ENCODE measurements at places on chromosomes 16 and 17.

DNA sequence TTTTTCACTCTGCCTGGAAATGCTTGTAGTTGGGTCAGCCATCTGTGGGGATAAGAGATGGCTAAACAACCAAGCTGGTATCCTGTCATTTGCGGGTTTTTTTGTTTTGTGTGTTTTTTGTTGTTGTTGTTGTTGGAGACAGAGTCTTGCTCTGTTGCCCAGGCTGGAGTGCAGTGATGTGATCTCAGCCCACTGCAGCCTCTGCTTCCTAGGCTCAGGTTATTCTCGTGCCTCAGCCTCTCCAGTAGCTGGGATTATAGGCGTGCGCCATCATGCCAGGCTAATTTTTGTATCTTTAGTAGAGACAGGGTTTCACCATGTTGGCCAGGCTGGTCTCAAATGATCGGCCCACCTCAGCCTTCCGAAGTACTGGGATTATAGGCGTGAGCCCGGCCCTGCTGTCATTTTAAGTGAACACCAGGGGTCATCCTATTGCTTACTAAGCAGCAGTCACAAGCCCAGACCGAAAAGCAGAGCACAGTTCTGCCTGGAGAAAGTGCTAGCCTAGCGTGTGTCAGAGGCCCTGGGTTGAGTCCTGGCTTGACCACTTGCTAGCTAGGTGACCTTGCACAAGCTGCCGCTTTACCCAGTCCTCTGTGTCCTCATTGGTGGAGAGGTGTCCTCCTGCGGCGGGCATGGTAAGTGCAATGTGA is 4.6 kb downstream of the SMCR8 start:
- DNase-seq: no peak

GRCh38 chr17:35046740-35047283 is 16.7 kb downstream of the RFFL start:
- no peak for DNase-seq

- no peak for DNase-seq
Measured at GRCh38 chr17:78240012-78240655, 8.7 kb downstream of the TMEM235 start.

DNA sequence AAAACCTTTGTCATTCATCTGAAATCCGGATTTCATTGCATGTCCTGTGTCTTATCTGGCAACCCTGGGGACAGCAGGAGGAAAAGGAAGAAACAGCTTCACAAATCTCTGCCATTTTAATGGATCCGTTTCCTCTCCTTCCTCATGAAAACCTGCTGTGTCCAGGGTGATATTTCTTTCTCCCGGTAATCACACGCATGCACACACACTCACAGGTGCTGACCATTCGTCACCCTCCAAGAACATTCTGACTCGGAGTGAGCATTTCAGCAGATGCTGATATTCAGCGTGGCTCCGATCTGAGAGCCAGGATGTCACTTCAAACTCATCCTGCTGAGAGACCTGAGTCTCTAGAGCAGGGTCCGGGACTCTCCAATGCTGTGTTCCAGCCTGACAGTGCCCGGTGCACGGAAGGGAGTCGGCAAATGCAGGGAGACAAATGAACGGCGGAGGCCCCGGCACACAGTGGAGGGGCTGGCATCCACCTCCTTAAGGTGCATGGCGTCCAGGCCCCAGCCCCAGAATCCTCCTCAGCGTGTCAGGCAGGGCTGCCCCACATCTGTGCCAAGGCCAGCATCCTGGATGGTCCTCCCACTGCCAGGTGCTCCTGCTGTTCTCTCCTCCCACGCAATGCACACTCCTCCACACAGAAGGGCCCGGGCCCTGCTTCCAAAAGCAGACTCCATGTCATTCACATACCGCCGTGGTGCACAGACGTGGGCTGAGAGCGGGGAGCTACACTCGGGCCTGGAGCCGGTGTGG is 70.7 kb downstream of the RBFOX3 start:
- DNase-seq: no peak

DNA sequence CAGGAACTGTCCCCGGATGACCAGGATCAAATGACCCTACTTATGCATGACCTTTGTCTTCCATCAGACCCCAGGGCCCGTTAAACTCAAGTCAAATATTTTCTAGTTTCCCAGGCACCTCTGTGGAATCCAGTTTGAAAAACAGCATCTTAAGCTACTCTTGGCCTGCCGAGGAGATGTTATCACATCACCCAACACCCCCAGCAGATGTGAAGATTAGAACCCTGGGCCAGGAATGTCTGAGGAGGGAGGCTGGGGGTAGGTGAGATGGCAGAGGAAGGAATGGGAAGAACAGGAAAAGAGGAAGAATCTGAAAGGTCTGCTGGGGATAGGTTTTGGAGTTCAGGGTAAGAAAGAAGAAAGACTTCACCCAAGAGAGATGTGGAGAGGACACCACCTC is 79.2 kb downstream of the AXIN2 start:
- no peak for DNase-seq

DNA sequence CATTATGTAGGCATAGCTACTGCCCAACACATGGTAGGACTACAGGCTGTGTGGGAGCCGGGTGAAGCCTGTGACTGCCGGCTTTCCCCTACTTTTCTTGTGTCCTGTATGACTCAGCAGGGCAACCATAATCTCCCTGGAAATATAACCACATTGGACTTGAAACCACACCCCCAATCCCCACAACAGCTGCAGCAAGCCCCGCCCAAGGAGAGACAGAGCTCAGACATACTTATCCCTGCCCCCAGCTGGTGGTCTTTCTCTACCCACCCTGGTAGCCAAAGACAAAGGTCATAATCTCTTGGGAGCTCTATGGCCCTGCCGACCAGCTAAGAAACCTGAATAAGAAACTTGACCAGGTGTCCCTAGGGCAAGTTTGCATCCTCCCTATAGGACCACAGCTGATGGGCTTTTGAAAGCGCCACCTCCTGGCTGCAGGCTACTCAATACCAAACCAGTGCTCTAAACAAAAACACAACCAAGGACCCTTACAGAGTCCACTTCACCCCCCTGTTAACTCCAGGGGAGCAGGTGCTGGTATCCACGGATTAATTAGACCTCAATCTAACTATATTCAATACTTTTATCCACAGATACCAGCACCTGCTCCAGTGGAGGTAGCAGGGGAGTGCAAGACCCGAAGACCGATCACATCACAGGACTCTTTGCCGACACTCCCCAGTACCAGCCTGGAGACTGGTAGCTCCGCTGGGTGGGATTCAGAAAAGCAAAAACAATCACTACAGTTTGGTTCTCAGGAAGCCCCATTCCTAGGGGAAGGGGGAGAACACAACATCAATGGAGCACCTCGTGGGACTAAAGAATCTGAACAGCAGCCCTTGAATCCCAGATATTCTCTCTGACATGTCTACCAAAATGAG is 91.2 kb downstream of the IRX5 start:
- no peak for DNase-seq

- DNase-seq: no peak
Measured at GRCh38 chr16:898761-899682, 71.8 kb downstream of the LMF1 start.

DNA sequence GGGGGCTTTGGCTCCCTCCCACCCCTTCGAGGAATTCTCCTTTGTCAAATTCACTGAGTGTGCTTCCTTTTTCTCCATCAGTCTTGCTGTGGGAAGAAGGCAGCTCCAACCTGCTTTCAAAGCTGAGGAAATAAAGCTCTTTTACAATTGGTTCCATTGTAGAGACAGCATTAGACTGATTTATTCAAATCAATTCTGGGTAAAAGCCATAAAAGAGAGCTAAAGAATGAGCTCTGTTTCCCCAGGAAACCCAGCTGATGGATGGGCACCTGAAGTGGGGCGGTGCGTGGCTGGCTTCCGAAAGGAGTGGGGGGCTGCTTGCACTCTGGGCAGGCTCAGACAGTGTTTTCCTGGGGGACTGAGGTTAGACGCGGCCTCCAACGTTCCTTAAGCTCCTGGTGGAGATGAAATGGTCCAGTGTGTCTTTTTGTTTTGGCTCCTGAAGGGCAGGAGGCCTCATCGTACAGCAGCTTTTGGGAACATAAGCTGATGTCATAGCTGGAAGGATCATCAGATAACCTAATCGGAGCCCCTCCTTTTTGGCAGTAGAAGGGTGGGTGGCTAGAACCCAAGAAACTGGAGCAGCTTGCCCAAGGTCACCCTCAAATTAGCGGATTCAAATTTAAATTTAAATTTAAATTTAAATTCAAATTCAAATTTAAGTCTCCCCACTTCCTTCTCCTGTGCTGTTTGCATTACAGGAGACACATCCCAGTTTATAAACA is 128.5 kb upstream of the EEF2KMT start:
- no peak for DNase-seq

GRCh38 chr17:38746849-38747462 is 1.2 kb downstream of the PCGF2 start:
- no peak for DNase-seq

DNA sequence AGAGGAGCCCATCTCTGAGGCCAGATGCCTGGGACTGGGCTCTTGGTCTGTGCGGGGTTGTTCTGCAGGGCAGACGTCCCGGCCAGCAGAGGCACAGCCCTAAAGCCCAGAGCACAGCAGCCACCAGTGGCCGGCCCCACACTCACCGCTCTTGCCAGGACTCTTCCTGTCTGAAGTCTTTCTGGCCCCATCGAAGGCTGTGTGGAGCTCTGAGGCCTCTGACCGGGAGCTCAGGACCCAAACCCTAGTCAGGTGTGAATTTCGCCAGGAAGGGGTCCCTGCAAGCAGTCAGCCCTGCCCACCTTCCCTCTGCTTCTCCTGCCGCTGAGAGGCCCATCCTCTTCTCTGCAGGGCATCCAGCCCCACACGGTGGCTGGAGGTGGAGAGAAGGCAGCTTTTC is 10.7 kb downstream of the ACSF3 start:
- no peak for DNase-seq

- no peak for DNase-seq
Measured at GRCh38 chr16:49534901-49535610, 161.5 kb downstream of the C16orf78 start.

GRCh38 chr16:74837056-74837455 is 62.4 kb upstream of the FA2H start:
- peak; percentile 15 for DNase-seq

- peak; percentile 3 for DNase-seq
Measured at GRCh38 chr17:31838636-31839225, 20.3 kb downstream of the COPRS start.

DNA sequence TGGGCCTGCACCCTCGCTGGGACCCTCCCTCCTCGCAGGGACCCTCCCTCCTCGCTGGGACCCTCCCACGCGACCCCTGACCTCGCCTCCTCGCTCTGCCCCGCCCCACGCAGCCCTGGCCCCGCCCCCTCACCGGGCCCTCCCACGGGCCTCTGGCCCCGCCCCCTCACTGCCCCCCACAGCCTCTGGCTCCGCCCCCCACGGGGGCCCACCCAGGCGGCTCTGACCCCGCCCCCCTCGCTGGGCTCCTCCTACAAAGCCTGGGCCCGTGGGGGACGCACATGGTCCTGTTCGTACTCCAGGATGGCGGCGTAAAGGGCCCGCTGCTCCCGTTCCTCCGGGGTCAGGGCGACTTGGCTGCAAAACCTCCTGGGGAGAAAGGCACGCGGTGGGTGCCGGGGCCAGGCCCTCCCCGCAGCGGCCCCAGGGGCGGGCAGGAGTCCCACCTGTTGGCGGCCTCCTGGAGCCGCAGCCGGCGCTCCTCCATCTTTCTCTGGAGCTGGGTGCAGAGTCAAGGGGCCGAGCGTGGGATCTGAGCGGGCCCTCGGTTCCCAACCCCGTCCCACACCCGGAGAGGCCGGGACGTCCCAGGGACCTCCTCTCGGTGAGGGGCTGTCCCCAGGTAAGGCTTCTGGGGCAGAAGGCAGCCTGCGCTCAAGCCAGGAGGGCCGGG is 9.0 kb downstream of the VPS9D1 start:
- no peak for DNase-seq

DNA sequence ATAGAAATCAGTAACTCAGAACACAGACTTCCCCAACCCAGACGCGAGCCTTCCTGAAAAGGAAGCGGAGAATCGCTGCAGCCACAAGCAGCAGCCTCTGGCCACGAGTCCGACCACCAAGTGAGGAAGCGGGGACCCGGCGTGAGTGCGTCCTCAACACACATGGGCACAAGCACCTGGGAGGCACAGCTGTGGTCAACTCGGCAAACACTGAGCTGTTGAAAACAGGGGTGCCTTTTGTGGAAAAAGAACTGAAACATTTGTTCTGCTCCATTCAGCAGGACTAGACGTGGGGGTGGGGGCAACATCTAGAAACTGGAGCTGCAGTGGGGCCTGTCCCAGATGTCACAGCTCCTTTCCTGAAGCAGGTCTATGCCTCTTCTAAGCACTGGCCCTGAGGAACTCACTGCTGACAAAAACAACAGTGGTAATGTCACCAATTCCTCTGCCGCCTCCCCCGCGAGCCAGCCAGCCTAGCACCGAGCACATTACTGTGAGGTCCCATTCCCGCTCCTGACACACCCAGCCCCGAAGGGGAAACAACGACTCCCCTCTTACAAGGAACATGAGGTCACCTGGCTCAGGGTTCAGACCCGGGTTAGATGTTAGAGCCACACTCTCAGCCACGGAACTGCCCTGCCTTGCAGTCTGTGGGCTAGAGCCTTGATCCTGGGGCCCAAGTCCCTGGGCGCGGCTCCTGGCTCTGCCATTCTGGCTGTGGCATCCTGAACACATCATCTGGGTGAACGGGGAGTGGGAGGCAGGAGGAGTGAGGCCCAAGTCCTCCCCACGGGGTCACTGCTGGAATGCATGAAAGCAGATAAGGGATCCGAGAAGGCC is 29.0 kb downstream of the KDM8 start:
- DNase-seq: peak; percentile 66

DNA sequence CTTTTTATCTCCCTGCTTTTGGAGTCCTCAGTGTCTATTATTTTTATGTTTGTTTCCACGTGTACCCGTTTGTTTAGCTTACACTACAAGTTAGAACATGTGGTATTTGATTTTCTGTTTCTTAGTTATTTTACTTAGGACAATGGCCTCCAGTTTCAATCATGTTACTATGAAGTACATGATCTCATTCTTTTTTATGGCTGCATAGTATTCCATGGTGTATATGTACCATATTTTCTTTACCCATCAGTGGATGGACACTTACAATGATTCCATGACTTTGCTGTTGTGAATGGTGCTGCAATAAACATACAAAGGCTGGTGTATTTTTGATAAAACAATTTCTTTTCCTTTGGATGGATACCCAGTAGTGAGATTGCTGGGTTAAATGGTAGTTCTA is 269.5 kb downstream of the HS3ST3A1 start:
- no peak for DNase-seq

DNA sequence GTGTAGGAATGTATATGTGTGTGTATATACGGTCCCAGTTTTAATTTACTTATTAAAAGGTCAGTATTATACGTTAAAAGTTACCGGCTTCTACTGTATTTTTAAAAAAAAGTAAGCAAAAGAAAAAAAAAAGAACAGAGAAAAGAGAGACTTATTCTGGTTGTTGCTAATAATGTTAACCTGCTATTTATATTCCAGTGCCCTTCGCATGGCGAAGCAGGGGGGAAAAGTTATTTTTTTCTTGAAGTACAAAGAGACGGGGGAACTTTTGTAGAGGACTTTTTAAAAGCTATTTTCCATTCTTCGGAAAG is 1.6 kb downstream of the NOG start:
- no peak for DNase-seq

Data from cardiac septum (tissue), 1 donor.